Thymus (tissue), 14 donors: ENCODE measurements at places on chromosomes 12 and 14. TPM values are rescaled to one million over a fixed set of nuclear protein-coding genes. Genes with fewer than 3 reads are reported as not detected.

DNA sequence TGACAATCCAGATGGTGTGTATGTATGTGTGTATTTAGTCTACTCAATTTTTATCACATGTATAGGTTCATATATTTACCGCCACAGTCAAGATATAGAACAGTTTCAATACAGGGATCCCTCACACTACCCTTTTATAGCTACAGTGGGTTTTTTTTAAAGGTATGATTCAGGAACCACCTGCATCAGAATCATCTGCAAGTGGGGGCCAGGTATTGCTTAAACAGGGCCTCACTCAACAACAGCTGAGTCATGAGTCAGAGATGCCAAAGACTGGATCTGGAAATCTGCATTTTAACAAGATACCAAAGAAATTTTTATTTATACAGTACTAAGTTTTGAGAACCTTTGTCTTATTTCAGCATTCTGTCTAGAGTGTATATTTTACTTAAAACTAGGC is 117.6 kb downstream of the SLC35F4 start:
- no peak for DNase-seq

- DNase-seq, result no peak
Observed at GRCh38 chr12:112131686-112132085, 6.3 kb downstream of the TRAFD1 start.

- peak; percentile 27 for DNase-seq
Observed at GRCh38 chr12:67457778-67458665, 188.9 kb downstream of the CAND1 start.

DNA sequence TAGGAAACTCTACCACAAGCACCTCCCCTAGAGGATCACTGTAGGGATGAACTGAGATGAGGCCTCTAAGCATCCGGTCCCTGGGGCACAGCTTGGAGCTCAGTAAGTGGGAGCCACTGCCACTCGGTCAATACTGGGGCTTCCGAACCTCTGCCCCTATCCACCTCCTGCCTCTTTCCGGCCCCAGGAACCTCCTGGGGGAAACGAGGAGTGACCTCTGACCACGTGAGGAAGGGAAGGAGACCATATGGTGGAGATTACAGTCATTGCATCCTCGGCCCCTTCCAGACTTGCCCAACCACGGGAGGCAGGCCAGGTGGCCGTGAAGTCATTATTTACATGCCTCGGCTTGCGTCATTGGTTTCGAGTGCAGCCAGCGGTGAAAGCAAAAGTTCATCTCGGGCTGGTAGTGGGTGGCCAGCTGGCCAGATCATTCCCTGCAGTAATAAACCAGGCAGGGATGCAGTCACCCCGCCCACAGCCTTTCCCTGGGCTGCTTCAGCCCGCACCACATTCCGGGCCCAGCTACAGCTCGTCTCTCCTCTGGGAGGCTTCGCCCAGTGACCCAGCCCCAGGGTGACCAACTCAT is 65.4 kb downstream of the C14orf132 start:
- no peak for DNase-seq

- no peak for DNase-seq
Observed at GRCh38 chr12:14452865-14453264, 87.4 kb downstream of the ATF7IP start.

DNA sequence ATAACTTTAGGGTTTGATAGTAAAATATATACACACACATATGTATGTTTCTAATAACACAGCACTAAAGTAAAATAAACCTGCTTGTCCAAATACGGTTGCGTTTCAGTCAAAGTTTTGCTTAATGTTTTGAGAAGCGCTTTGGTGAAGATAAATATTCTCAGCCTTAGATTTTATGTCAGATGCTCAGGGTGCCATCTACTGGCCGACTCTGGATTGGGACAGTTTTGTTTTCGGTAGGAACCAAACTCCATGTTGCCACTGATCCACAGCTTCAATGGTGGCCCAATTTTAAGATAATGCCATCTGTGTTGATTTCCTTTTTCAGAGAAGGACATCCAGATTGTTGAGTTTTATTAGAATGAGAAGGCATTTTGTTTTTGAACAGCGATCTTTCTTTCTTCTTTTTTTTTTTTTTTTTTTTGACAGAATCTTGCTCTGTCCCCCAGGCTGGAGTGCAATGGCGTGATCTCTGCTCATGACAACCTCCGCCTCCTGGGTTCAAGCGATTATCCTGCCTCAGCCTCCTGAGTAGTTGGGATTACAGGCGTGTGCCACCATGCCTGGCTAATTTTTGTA is 43.1 kb downstream of the LLPH start:
- peak; percentile 32 for DNase-seq

- DNase-seq, result no peak
Observed at GRCh38 chr12:9977916-9978315, 6.7 kb downstream of the CLEC12A start.

- peak; percentile 45 for DNase-seq
Observed at GRCh38 chr14:31025367-31026076, at the start of gene AP4S1. TSS of gene AP4S1 (plus strand) at chr14:31025649. CDS start at chr14:31066197, 40,548 bp downstream.

GRCh38 chr14:54353694-54354093 is 43.1 kb upstream of the CDKN3 start:
- no peak for DNase-seq

- DNase-seq, result no peak
Observed at GRCh38 chr12:123490089-123490488, 32.1 kb downstream of the SNRNP35 start.

GRCh38 chr14:77862154-77862786 is 62.4 kb downstream of the ADCK1 start:
- DNase-seq, result peak; percentile 33

GRCh38 chr12:122062832-122063693 is 15.5 kb upstream of the MLXIP start:
- no peak for DNase-seq

DNA sequence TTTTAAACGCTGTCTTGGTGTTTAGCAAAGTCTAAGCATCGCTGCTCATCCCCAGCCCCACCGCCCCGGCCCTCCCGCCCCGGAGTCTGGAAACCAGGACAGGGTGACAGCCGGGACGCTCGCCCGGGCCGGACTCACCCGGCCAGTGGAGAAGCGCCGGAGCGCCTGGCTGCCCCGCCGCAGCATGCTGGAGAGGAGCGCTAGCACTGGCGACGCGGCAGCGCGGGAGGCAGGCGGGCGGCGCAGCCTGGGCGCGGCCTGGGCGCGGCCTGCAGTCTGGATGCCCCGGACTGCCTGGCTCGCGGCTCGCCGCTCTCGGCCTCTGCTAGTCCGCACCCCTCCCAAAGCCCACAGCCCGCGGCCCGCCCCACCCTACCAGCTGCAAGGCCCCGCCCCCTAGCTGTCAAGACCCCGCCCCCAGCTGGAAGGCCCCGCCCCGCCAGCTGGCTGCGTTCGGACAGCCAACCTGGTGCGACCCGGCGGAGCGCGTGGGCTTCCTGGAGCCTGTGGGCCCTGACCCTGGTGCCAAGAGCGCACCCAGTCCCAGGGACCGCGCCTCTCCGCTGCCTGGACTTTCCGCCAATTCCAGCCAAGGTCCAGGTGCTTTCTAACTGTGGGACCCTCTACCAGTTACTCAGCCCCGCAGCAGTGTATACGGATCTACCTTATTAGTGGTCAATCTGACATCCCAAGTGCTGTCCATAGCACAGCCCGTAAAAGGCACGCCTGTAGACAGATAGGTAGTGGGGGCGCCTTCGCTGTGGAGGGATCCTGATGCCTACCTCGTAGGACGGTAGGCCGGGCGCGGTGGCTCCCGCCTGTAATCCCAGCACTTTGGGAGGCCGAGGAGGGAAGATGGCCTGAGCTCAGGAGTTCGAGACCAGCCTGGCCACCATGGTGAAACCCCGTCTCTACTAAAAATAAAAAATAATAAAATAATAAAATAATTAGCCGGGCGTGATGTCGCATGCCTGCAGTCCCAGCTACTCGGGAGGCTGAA is at the start of gene ALDH1L2:
ALDH1L2 (minus strand) TSS at position 208 of the 1,000 bp plus-strand sequence; CDS start at position 186, 22 bp downstream.
- no peak for DNase-seq

GRCh38 chr12:80791863-80792262 is 75.2 kb downstream of the MYF5 start:
- no peak for DNase-seq

DNA sequence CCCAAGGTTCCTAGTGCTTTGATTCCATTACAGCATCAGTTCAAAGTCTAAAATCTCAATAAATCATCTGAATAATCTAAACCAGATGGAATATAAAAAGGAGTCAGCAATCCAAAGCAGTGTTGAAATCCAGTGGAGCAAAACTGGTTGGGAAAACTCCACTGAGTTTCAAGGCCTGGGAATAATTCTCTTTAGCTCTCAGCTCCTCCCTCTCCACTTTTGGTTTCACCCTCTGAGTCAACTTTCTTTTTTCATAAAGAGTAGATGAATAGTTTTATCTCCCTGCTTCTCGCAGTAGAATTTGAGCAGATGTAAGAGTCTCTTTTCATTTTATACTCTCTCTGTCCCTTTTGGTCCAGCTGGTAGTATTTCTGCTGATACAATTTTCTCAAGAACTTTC is 338.6 kb downstream of the APAF1 start:
- no peak for DNase-seq

DNA sequence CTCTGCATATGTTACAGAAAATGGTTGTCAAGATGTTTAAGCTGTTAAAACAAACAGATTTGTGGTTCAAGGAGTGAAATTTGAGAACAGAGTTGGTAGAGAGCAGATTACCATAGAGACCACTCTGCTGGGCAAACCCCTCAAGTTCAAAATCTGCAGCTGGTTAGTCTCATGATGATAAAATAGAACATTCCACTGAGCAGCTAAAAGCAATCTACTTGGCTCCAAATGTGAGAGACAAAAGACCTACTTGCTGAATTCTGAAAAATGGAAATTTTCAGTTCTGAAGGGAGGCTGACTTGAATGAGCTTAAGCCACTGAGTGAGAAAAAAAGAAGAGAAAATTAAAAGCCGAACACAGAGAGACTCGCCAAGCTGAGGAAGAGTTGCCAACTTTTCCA is 519.3 kb downstream of the NOVA1 start:
- no peak for DNase-seq

- DNase-seq, result no peak
Observed at GRCh38 chr12:121003650-121004049, 12.6 kb downstream of the C12orf43 start.

DNA sequence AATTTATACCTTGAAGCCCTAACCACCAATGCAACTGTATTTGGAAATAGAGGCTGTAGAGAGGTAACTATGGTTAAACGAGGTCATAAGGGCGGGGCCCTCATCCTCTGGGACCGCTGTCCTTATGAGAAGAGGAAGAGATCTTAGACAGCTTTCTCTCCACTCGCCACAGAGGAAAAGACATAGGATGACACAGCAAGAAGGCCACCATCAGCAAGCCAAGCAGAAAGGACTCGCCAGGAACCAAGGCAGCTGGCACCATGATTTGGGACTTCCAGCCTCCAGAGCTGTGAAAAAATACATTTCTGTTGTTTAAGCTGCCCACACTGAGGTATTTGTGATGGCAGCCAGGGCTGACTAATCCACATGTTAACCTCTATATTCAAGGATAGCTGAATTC is 30.4 kb upstream of the BCAT1 start:
- no peak for DNase-seq

DNA sequence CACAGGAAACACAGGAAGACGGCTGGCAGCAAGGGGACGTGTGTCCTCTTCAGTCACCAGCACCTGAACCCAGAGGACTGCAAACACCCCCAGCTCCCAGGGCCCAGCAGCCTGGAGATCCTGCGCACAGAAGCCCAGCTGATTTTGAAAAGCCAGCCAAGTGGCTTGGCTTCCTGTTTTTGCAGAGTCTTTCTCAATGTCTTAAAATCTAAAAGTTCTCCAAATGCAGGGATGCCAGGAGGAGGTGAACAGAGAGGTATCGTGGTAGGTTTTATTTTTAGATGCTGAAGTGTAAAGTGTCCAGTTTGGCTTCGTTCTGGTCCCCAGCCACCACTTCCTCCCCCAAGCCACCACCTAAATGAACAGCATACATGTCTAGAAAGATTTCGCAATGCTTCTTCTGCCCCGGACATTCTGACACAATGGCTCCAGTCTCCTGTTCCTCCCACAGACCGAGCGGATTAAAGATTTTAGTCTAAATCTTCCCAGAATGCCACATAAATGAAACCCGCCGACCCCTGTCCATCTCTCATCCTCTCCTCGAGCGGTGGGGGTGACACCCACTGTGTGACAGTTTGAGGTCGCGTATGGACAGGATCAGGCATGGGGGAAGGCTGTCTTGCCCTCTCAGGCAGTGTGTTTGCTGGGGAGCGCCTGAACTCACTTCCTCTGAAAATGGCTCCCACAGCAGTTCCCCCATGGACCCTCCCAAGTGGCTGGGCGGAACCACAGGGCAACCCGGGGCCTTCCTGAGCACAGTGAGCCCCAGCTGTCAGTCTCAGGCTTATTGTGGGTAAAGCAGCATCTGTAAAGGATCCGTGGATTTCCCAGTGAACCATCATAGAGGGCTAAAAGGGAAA is 41.6 kb downstream of the ITPK1 start:
- peak; percentile 12 for DNase-seq

DNA sequence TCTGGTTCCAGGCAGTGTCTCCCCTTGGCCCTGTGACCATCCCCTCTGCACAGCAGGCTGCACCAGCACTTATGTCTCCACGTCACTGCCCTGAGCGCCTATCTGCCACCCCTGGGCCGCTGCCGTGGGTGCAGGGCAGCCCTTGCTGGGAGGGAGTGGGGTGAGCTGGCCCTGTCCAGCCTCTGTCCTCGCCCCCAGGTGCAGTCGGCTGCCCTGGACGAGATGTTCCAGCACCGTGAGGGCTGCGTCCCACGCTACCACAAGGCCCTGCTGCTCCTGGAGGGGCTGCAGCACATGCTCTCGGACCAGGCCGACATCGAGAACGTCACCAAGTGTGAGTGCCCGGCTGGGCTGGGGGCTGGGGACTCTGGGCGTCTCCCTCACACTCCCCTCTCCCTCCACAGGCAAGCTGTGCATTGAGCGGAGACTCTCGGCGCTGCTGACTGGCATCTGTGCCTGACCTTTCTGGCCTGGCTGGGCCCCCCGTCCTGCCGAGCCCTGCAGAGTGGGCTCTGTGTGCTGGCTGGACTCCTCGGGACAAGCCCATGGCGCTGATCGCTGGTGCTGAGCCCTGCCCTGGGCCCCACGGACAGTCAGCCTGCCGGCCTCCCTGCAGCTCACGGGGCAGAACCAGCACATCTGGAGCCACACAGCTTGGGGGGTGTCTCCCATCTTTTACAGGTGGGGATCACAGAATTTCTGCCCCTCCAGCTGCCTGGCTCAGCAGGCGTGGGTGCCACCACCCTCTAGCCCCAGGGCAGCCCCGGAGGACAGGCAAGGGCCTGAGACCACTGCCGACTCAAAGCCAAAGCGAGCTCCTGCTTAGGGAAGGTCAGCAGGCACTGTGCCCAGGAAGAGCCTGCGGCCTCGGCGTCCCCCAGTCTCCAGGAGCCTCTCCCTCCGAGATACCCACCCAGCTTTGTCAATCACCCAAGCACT is 7.9 kb upstream of the PUS1 start:
- DNase-seq, result no peak

- DNase-seq, result no peak
Observed at GRCh38 chr12:97299847-97300246, 162.8 kb upstream of the RMST start.

SLC24A4 gene
- 0.66 TPM for total RNA-seq

FOXA1 gene
- 0.09 TPM for total RNA-seq

TMEM229B gene
- 13.7 TPM for total RNA-seq

SERPINA5 gene
- 0.24 TPM for total RNA-seq

DLGAP5 gene
- total RNA-seq, result 67.6 TPM

SPIC gene
- 7.0 TPM for total RNA-seq

CFAP54 gene
- total RNA-seq, result 0.28 TPM
